ENCODE measurements at places on chromosomes 5 and 9. TPM values are rescaled to one million over a fixed set of nuclear protein-coding genes. Genes with fewer than 3 reads are reported as not detected.

IRF1 gene
- 212 TPM for total RNA-seq

MSX2 gene
- total RNA-seq = 0.28 TPM

HACD4 gene
- total RNA-seq = 3.3 TPM

TOPORS gene
- 12.8 TPM for total RNA-seq

Data from activated T-cell treated with anti-CD3 and anti-CD28 coated beads, Interleukin-2, amount 50 U/mL, for 72 hours (primary cell).